ENCODE measurements at places on chromosomes 6 and 20.
A peak's percentile ranks its signal among the peaks of the same experiment; 100 is the strongest.

DNA sequence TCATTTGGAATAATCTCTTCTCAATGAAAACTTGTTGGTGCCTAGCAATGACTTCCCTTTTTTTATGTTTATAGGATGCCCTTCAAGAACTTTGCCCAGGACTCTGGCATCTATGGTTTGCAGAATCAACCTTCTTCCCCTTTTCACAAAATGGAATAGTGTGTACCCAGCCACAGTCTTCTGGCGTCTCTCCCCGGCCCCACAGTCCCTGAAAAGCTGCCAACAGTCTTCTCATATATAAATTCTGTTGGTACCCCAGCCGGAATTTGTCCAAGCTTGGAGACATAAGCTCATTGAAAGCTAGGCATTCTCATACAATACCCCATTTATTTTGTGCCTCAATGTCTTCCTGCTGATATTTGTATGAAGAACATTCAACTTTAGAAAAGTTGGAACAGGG lies 26.4 kb upstream of the MCM3 start:
- no peak for DNase-seq

GRCh38 chr20:24108581-24108980 lies 120.0 kb upstream of the GGTLC1 start:
- no peak for DNase-seq

GRCh38 chr6:27678469-27678868 lies 205.6 kb upstream of the ZNF184 start:
- no peak for DNase-seq

DNA sequence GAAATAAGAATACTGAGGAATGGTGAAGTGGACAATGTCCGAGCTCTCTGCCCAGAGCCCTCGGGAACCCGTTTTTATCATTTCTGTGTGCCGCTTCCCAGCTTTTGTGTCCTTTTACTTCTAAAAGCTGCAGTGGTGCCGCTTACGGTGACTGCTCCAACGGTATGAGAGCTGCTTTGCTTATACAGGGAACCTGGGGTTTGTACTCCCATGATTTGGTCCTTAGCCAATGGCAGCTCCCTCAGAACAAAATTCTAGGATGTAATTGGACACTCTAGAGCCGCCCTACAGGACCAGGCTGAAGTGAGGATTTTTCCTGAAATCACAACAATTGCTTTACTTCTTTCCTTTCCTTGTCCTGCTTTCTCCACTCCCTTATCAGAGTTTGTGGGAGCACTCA lies 24.2 kb upstream of the PCSK2 start:
- DNase-seq, result peak; percentile 26

- peak; percentile 87 for DNase-seq
These were observed 21.6 kb upstream of the GFOD1 start for GRCh38 chr6:13508711-13509705.

GRCh38 chr6:169042061-169042460 lies 211.6 kb downstream of the THBS2 start:
- no peak for DNase-seq

DNA sequence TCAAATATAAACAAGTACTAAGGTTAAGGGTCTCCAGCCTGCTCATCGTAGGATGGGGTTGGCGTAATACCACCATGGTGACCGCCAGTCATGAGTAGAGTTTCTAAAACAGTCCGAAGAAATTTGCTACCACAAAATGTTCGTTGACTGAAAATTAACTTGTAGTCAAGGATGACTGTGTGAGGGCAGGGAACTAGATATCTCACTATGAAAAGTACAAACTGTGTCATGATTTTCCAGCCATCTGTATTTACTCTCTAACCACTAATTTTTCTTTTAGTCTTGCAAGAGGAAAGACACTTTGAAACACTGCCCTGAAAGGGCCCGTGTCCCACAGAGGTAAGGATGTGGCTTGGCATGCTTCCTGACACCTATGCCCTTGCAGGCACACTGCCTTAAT lies 99.7 kb downstream of the IRF4 start:
- no peak for DNase-seq

DNA sequence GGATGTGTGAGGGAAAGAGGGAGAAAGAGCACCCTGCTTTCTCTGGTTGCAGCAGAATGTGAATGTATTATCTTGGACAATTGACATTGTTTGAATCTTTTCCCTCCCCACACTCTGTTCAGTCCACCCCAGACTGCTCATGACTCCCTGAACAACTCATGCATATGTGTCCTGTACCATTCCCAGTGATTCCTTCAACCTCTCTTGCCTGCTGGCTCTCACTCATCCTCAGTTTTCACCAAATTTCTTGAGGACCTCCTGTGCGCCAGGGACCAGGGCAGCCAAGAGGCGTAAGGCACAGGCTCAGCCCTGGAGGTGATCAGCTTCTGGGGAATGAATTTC lies 5.4 kb downstream of the NOX3 start:
- no peak for DNase-seq

GRCh38 chr6:100116411-100117194 lies 122.6 kb upstream of the MCHR2 start:
- DNase-seq, result peak; percentile 80

DNA sequence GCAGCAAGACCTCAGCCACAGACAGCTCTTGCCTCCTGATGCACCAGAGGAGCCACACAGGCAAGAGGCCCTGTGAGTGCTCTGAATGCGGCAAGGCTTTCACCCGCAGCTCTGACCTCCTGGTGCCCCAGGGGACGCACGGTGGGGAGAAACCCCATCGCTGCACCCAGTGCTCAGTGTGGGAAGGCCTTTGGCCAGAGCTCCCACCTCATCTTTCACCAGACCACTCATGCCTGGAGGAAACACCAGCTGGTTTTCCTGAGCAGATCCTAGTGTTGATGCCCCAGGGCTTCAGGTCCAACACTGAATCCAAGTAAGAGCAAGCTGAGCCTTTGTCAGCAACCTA lies 37.0 kb upstream of the XRN2 start:
- DNase-seq, result no peak

- no peak for DNase-seq
These were observed 45.4 kb downstream of the RPF2 start for GRCh38 chr6:111027219-111027618.

- DNase-seq, result no peak
These were observed 99.8 kb downstream of the TBC1D7 start for GRCh38 chr6:13228264-13229204.

- DNase-seq, result peak; percentile 36
These were observed 132.6 kb upstream of the SMLR1 start for GRCh38 chr6:130694606-130695005.

DNA sequence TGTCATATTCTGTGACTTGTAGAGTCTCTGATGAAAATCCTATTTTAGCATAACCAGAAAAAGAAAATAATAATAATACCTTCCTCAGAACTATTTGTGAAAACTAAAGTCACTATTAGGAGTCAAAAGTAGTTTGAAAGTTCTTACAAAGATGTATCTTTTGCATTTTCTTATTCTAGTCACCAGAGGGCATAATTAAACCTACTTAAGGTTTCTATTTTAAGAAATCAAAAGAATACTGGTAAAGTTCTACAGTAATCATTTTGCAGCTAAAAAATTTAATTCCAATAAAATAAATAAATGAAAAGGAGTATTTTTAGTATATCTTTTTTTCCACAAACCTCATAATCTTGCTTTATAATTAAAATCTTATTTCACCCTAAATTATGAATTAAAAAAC lies 28.0 kb upstream of the MCM9 start:
- peak; percentile 18 for DNase-seq

DNA sequence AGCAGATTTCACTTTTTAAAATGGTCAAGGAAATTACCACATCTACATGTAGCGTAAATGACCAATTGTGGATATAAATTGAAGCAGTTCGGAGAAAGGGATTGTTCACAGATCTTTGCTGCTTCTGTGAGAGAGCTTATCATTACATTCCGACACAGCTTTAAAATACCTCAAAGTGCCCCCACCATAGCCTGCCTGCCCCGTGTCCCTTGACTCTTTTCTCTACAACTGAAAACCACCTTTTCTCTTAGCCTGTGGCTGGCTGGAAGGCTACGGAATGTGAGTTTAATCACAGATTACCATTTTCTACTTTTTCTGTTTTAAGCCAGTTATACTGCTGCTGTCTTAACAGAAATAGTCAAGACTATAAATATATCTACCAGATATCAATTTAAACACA lies 347.2 kb upstream of the MAP3K7 start:
- DNase-seq, result no peak

- DNase-seq, result peak; percentile 41
These were observed 288.0 kb upstream of the AGPAT4 start for GRCh38 chr6:161561908-161562307.

GRCh38 chr20:44888226-44889103 lies 3.0 kb downstream of the YWHAB start:
- DNase-seq, result no peak

DNA sequence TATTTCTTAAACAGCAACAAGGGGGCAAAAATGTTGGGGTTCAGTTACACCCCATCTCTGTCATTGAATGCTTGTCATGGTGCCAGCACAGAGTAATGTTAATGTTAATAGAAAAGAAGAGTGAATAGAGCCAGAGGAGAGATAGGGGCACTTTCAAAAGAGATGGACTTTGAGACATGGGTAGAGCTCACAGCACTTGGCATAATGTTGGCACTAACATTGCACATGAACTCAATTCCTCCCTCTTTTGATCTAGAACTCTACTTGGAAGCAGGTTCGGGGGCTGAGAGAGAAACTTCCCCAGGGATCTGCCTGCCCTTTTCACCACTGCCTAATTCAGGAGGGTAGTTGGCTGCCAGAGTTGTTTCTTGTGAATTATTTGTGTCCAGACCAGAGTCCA lies 284.6 kb upstream of the PRND start:
- no peak for DNase-seq

DNA sequence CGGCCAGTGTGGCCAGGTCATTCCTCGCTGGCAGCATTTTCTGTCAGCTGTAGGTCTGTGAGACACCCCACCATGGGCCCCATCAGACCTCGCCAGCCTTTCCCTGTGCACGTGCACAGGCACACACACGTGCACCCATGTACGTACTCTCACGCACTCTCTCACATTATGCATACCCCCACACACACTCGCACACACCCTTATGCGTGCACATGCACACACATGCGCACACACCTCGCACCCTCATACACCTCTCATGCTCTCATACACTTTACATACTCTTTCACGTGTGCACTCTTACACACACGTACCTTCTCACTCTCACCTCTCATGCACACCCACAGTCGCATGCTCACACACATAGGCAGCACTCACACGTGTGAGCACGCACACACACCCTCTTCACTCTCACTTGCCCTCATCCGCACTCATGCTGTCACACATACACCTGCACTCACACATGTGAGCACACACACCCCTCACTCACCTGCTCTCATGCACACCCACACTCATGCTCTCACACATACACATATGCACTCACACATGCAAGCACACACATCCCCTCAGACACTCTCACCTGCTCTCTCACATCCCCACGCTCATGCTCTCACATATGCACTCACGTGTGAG lies 46.7 kb downstream of the SNX9 start:
- no peak for DNase-seq

DNA sequence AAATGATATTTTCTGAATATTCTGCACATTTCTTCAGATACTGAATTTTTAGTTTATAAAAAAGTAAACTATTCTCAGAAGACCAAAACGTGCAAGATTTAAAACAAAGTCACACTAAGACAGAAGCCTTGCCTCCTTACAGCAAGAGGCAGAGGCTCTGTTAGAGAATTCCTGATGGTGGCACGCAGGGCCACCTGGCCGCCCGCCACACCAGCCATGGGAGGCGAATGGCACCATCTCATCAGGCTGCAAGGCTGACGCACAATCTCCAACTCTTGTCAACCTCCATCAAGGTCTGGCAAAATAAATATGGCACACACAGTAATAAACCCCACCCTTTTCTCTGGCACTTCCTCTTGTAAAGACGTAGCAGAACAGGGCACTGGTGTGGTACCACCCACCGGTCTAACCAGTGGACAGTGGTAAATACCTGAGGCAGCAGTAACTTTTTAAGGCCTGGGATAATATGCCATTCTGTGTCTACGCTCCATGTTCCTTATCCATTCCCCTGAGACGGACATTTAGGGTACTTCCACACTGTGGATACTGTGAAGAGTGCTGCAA lies 111.4 kb downstream of the WDR27 start:
- no peak for DNase-seq

DNA sequence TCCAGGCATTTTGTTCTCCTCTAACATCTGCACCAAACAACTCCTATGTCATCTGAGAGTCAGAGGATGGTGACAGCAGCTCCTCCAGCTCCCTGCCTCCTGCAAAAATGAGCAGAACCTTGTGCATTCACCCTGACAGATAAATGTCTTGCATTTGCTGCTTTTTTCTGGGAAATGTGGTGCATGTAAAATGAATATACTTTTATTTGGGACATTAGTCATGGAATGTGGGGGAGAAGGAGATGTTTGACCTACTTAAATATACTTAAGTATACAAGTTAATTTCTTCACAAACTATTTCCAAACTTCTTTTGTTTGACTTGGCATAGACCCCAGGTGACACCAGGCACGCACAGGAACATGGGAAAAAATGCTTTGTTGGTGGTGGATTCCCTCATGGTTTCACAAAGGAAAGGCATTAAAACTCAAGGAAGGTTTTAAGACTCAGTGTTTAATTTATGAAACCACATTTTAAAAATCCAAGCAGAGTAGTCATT lies 181.8 kb upstream of the MCHR2 start:
- peak; percentile 99 for DNase-seq

DNA sequence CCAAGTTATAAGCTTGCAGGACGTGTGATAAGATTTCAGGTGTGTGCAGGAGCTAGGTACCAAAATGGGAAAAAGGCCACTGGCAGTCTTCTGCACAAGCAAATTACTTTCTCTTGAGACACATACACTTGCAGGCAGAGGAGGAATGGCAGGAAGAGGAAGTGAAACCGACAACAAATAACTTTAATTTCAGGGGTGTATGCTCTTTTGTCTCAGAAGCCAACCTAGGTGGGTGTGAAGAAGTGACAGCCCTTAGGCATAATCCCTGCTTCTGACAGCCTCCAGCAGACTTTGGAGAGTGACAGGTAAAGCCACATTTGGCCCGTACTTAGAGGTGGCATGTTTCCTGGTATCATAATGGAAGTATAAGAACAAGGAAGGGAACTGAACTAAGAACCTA lies 118.8 kb upstream of the TRAF3IP2 start:
- DNase-seq, result no peak

DNA sequence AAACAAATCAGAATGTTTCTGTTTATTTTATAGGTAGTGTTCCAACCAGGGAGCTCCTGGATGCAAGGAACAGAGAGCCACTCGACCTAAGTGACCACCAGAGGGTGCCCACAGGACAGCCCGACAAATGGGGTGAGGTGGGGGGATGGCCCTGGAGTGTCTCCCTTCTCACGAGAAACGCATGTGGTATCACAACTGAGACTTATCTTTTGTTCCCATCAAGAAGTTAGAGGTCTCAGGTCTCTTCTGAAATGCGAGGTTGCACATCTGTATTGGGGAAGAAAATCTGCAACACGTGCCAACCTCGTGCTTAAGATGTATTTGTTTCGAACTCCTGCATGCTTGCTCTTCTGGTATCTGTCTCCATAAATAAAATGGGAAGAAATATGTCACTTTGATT lies 104.0 kb downstream of the ISM1 start:
- peak; percentile 29 for DNase-seq

- no peak for DNase-seq
These were observed 77.8 kb downstream of the STMND1 start for GRCh38 chr6:17179530-17180073.
